ENCODE measurements at places on chromosomes 6 and 20.

- DNase-seq: no peak
Measured at GRCh38 chr6:123715006-123715863, 78.5 kb upstream of the TRDN start.

- no peak for DNase-seq
Measured at GRCh38 chr6:25524542-25524941, 127.5 kb upstream of the SCGN start.

DNA sequence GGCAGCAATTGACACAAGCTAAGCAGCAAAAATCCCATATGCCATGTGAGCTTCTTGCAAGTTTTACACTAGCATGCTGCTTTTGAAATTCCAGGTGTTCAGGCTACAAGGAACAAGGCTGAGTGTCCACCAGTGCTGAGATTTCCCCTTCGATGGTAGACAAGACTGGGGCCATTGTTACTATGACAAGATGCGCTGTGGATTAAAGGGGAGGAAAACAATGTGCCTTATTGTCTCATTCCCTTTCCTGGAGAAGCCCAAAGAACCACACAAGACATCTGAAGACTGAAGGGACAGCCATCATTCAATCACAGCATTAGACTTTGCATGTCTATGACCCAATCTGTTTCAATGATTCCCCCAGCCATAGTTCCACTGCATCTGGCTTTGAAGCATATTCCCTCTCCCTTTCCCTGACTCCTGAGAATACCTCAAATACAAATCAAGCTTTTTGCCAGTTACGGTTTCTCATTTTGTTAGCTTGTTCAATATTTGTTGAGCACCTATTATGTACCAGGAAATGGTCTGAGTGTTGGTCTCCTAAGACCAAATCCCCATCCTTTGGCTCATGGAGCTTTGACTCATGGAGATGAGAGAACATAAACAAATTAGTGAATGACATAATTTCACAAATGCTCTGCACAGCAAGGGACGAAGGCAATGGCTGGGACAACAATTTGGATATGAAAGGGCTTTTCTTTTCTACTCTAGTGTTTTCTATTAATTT, 23.4 kb upstream of the SCGN start:
- no peak for DNase-seq

- peak; percentile 4 for DNase-seq
Measured at GRCh38 chr20:13251106-13251903, 30.2 kb downstream of the ISM1 start.

- DNase-seq: no peak
Measured at GRCh38 chr6:19988555-19988954, 151.4 kb downstream of the ID4 start.

- DNase-seq: no peak
Measured at GRCh38 chr6:11108726-11109125, 2.8 kb downstream of the ERVFRD-1 start.

- DNase-seq: no peak
Measured at GRCh38 chr20:16955462-16955861, 207.3 kb downstream of the OTOR start.

GRCh38 chr20:16732506-16733152, 2.8 kb downstream of the SNRPB2 start:
- DNase-seq: peak; percentile 73

GRCh38 chr20:6811262-6812035, 44.0 kb downstream of the BMP2 start:
- no peak for DNase-seq

- peak; percentile 100 for DNase-seq
Measured at GRCh38 chr6:45681860-45682511, 304.3 kb upstream of the SUPT3H start.

GRCh38 chr20:22729180-22729579, 144.8 kb upstream of the FOXA2 start:
- DNase-seq: peak; percentile 20

- DNase-seq: no peak
Measured at GRCh38 chr6:101296169-101296960, 97.1 kb upstream of the GRIK2 start.

- DNase-seq: peak; percentile 35
Measured at GRCh38 chr20:35981969-35982368, 13.6 kb downstream of the CNBD2 start.

GRCh38 chr6:1016329-1017302, 295.3 kb upstream of the FOXQ1 start:
- DNase-seq: no peak

GRCh38 chr6:27568226-27568897, 95.5 kb upstream of the ZNF184 start:
- no peak for DNase-seq

- DNase-seq: no peak
Measured at GRCh38 chr6:45500924-45501816, 123.4 kb upstream of the SUPT3H start.

GRCh38 chr6:122808121-122808885, 19.2 kb downstream of the SMPDL3A start:
- no peak for DNase-seq

DNA sequence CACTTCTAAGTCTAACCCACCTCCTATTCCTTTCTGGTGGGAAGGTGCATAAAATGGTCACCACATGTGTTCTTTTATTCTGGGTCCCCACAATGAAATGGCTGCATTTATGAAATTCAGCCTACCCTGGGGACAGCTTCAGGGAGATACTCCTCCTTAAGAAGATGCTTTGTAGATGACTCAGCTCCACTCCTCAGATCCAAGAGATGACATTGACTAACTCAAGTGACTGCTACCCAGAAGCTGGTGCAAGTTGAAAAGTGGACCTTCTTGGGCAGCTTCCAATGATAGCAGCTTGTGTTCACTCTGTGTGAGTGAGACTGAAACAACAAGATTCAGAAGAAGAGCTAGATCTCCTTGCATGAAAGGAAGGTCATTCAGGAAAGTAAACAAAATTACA, 113.4 kb downstream of the SCP2D1 start:
- no peak for DNase-seq

- no peak for DNase-seq
Measured at GRCh38 chr20:49705358-49705757, 8.3 kb downstream of the B4GALT5 start.

DNA sequence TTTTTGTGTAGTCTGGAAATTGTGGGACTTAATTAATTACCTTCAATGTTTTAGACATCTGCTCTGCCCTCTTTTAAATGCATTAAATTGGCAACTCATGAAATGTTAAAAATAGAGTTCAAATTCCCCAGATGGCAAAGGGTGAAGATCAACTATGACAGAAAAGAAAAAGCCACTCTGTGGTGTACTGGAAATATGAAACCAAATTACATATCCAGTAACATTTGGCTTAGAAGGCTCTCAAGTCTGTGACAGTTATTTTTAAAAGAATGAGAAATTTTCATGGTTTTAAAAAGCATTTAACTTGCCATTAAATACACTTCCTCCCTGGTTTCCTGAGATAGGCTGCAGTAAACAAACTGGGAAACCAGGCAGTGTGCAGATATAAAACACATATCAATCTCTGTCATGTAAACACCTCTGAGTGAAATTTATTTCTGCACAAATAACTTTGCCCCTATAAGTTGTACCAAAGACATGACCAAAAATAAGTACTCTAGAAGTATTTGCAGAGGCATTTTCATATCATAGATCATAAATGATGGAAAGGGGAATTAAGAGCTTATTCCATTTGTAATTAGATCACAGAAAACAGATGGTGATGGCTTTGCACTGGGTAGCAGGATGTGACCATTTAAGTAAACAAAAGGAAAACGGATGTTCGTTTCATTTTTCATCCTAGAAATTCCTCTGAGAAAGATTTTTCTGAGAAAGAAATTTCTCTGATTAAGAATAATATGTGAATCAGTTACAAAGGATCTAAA, 360.1 kb downstream of the SAMD5 start:
- DNase-seq: no peak

DNA sequence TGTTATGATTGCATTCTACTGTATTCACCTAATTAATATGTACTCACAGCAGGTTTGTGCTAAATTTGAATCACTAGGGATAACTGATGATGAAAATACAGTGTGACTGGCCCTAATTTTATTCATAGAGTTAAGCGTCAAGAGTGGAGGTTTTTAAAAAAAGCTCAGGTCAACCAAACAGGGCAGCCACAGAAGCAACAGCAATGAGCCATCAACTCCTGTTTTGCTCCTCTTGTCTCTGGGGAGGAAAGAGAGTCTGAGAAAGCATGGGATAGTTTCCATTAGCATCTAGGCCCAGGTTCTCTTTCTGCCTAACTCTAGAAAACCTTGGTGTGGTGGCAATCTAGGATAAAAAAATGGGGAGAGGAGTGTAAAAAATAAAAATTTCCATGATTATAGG, 122.1 kb downstream of the OGFRL1 start:
- DNase-seq: no peak

GRCh38 chr20:61951695-61952533, 113.8 kb downstream of the TAF4 start:
- no peak for DNase-seq

- no peak for DNase-seq
Measured at GRCh38 chr6:51972659-51973058, 114.8 kb downstream of the PKHD1 start.

GRCh38 chr6:95576218-95576997, 927 bp upstream of the MANEA start:
- peak; percentile 41 for DNase-seq

GRCh38 chr6:118661831-118662230, 10.4 kb upstream of the CEP85L start:
- DNase-seq: no peak

GRCh38 chr6:118397671-118398465, 150.2 kb upstream of the PLN start:
- DNase-seq: no peak

DNA sequence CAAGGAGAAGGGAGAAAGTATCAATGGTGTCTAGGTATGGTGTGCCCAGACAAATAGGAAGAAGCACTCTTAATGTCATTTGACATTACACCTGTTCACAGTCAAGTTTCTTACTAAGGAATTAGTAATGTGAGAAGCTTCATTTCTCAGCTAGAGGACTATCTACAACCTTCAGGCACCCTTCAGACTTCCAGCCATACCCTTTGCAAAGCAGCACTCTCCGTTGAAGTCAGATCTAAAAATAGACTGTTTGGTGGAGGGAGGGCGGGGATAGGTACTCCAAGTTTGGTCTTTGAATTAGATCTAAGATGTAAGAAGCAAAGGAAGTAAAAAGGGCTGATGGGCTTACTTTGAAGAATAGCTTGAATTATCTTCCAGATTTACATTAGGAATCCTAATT, 311.1 kb downstream of the SLC35F1 start:
- DNase-seq: no peak

GRCh38 chr6:11528996-11529395, 8.6 kb upstream of the TMEM170B start:
- DNase-seq: no peak

DNA sequence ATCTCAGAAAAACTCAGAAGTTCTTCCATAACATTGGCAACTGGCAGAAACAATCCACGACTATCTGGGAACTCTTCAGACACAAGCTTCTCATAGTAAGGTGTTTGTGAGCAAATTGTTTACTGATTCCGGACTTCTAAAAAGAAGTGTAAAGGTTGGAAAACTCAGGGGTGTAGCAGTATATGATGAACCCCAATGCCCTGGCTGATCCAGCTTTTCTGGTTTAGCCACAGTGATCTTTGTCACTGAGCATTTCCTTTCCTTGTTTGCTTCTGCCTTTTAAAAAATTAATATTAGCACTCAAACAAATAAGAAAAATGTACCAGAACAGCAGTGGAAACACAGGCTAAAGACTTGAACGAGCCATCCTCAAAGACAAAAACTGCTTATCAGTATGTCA, 4.9 kb downstream of the RGS17 start:
- no peak for DNase-seq

All from MV-4-11 (cell line).